K562 (cell line): ENCODE measurements at places on chromosomes 13 and 19.

- DNase-seq = no peak
Measured at GRCh38 chr19:35330475-35330874, 1.5 kb downstream of the CD22 start.

- no peak for DNase-seq
Measured at GRCh38 chr13:107809125-107809524, 406.2 kb downstream of the LIG4 start.

- DNase-seq = peak; percentile 81
Measured at GRCh38 chr13:113420833-113421600, 32.3 kb downstream of the ADPRHL1 start.

GRCh38 chr19:17125062-17125727, 49.6 kb downstream of the MYO9B start:
- DNase-seq = no peak

GRCh38 chr13:66503890-66504289, 726.2 kb downstream of the PCDH9 start:
- no peak for DNase-seq

- DNase-seq = peak; percentile 28
Measured at GRCh38 chr19:51136851-51137551, 5.1 kb upstream of the SIGLEC7 start.

DNA sequence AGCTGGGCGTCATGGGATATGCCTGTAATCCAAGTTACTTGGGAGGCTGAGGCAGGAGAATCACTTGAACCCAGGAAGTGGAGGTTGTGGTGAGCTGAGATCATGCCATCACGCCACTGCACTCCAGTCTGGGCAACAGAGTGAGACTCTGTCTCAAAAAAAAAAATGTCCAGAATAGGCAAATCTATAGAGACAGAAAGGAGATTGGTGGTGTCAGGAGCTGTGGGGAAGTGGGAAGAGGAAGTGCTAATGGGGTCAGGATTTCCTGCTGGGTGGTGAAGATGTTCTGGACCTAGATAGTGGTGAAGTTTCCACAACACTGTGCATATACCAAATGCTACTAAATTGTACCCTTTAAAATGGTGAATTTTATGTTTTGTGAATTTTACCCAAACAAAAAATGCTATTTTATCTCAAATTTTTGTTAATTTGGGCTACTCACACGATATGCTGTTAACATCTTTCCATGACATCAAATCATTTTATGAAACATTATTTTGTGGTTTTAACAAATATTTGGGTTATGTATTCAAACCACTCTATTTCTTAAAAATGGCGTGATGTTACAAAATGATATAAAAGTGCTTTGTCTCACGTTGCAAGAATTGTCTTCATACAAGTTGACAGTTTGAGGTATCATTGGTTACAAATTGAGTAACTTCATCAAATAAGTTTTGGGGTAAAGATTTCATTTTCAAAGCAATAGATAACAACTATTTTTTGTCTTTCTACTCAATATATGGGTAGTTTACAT, 7.4 kb upstream of the CYP4F3 start:
- no peak for DNase-seq

DNA sequence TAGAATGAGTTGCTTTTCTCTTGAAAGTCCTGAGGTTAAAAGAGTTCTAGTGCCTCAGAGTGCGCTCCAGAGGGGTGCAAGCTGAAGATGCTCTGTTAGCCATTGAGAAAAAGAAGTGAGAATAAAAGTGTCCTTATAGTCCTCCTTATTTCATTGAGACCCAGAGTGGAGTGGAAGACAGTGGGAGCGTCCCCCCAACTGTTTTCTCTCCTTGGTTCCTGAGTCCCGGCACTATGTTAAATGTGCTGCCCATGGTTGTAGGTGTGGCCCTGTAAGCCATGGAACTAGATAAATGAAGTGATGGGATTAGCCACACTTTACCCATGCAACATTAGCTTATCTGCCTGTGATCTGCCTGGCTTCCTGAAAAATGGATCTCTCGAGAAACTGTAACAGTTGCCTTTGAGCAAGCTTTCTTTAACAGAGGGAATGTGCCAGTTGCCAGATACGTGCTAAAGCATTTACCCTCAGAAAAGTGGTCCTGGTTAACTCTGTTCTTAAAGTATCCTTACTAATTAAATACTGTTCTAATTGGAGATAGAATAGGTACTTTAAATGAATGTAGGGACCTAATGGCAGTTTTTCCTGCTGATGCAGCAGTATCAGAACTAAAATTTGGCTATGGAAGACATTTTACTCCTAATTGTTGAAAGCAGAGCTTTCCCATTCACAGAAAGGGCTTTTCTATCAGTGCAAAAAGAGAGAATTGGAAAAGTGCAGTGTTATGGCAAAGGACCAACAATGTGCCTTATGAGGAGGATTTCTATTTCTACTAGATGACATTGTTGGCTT, 21.4 kb upstream of the PSG9 start:
- DNase-seq = no peak

GRCh38 chr13:59391696-59392095, 772.0 kb downstream of the DIAPH3 start:
- DNase-seq = peak; percentile 31

DNA sequence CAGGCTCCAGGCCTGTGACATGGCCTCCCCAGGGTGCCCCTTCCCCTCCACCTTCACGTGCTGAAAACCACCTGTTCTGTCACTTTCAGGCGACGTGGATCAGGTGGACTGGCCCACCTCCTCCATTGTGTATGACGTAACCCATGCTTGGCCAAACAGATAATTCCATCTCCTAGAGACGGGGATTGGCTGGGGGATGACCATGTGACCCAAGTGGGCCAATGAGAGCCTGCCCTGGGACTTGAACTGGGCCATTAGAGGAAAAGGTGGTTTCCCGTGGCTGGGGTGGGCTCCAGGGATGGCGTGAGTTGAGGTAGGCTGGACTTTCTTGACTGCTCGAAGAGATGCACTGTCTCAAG, 3.6 kb upstream of the ADAMTSL5 start:
- DNase-seq = peak; percentile 47

- no peak for DNase-seq
Measured at GRCh38 chr13:111486801-111487200, 166.4 kb downstream of the TEX29 start.

DNA sequence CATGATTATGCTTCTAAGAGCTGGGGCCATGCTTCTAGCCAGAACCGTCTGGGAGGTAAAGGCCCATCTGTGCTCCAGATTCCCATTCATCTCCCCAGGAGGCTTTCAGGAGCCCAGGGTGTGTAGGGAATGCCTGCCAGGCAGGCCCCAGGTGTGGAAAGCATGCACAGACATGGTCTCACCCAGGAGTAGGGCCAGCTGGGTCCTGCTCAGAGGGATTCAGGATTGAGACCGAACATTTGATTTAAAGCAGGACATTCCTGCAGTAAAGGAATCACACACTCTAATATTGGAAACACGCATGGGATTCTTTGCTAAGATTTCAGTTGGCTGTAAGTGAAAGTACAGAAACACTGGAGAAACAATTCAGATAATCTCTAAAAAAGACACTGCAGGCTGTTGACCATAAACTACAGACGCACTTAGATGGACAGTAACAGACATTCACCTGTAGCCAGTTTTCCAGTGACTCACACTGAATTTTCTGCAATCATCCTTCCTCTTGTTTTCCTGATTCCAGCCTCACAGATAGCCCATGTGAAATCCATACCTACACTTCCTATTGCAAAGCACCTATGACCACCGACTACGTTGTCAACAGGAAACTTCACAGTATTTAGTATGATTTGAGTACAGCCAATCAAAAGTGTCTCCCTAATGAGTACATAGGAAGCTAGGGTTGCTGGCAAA, 257.8 kb downstream of the TBC1D4 start:
- no peak for DNase-seq

- DNase-seq = no peak
Measured at GRCh38 chr13:90385781-90386489, 961.6 kb upstream of the MIR17HG start.

DNA sequence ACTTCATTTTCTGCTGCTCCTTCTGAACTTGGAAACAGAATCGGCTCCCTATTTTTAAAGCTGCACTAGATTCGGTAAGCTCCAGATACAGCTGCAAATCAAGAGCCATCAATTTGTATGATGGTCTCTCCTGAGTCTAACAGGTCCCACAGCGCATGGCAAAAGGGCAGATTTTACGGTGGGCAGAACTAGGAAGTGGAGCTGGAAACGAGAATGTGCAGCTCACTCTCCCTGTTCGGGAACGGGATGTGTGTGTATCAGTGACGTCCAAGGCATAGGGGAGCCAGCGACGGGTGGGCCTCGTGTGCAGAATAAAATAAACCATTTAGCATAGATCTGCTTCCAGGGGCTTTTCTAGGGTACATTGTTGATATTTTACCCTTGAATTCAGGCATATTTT, 74.2 kb downstream of the COL4A1 start:
- no peak for DNase-seq

- no peak for DNase-seq
Measured at GRCh38 chr13:74891610-74892009, 590.4 kb downstream of the TBC1D4 start.

DNA sequence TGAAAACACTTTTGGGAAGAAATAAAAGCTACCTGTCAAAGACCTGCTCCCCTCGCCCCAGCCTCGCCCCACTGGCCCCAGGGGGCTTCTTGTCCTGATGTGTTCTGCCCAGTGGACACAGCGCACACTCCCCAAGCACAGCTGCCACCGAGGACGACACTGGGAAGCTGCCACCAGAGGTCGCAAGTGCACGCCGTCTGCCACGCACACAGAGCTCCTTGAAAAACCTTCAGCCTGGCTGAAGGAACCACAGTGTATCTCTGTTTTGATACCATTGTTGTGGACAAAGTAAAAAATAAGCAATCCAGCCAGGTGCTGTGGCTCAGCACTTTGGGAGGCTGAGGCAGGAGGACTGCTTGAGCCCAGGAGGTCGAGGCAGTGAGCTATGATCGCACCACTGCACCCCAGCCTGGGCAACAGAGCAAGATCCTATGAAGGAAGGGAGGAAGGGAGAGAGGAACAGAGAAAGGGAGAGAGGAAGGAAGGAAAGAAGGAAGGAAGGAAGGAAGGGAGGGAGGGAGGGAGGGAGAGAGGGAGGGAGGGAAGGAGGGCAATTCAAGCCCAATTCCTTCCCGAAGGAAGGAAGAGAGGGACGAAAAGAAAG, 57.3 kb downstream of the CEBPG start:
- peak; percentile 62 for DNase-seq

DNA sequence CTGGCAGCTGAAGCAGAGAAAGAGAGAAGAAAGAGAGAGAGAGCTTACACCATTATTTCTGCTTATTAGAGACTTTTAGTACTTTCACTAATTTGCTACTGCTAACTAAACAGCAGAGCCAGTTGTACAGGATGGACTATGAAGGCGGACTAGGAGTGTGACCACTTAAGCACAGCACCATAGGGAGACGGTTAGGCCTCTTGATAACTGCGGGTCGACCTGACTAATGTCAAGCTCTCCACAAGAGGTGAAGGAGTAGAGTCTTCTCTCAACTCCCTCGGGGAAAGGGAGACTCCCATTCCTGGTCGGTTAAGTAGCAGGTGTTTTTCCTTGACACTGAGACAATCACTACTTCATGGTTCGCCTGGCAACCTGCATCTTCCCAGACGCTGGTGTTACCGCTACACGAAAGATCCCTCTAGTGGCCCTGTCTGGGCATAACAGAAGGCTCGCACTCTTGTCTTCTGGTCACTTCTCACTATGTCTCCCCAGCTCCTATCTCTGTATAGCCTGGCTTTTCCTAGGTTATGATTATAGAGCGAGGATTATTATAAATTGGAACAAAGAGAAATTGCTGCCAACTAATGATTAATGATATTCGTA, 5.3 kb upstream of the PSG7 start:
- DNase-seq = peak; percentile 7
